ENCODE measurements at places on chromosomes 16 and 17.
A peak's percentile ranks its signal among the peaks of the same experiment; 100 is the strongest.

DNA sequence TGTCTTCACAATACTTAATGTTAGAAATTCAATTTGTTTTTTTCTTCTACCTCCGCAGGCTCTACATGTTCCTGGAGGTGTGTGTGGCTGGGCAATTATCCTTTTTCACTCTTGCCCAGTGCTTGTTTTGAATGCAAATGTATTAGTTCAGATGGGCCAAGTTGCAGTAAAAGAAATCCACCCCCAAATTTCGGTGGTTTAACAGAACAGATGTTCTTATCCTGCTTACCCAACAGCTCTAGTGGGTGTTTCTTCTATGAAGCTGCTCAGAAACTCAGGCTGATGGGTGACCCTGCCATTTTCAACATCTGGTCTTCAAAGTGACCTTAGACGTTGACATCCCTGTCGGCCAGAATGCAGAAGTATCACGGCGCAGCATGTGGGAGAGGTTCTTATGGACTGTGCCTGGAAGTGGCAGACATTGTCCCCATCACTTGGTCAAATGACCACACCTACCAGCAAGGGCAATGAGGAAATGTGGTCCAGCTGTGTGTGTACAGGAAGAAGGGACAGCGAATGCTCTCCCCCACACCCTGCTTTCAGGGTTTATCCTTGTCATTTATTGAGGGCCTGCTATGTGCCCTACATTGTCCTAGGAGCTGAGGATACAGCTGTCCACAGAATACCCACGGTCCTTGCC is 157.3 kb downstream of the CDH13 start:
- no peak for DNase-seq
- no peaks in the 10 kb centered on the region for H3K36me3 ChIP-seq
- no peak overlapping the region for H3K4me3 ChIP-seq
- H3K4me1 ChIP-seq: no peaks in the 10 kb centered on the region
- H3K27me3 ChIP-seq: peaks cover 4% of the 10 kb centered on the region

GRCh38 chr17:65220732-65221131 is 83.6 kb downstream of the RGS9 start:
- no peaks in the 10 kb centered on the region for H3K36me3 ChIP-seq
- no peak overlapping the region for H3K27ac ChIP-seq
- H3K27me3 ChIP-seq: no peaks in the 10 kb centered on the region
- no peak overlapping the region for H3K4me3 ChIP-seq
- no peaks in the 10 kb centered on the region for H3K4me1 ChIP-seq
- no peak for DNase-seq

DNA sequence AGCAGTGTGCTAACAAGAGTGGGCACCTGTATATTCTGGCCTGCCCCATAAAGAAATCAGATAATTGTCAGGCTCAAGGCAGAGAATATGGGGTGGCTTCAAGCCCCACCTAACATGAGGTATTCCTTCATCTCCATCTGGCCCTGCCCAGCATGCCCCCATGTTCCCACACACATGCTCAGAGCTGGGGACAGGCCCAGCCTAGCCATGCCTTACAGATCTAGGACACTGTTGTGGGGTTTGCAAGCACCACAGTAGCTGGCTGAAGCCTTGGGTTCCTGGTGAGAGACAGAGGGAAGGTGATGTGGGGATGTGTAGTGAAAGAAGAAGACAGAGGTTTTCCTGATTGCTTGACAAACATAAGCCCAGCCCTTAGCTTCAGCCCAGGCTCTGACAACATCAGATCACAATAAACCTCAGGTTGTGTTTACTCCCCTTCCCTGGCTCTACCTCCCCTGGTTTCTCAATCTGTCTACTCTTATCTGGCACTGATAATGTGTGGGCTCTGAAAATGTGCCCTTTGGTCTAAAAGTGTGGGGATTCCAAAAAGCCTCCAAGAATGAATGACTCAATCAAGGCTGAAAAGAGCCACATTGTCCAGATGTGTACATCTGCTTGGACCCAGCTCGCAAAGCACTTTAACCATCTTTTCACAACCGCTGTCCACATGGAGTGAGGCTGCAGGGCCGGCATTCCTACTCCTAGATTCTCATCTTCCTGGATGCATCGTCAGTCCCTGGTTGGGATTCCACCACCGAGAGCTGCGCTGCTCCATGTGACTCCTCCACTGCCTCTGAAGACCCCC is 34.4 kb downstream of the CDRT4 start:
- no peaks in the 10 kb centered on the region for H3K27me3 ChIP-seq
- H3K36me3 ChIP-seq: no peaks in the 10 kb centered on the region
- H3K4me1 ChIP-seq: peaks cover 13% of the 10 kb centered on the region
- no peak overlapping the region for H3K27ac ChIP-seq

DNA sequence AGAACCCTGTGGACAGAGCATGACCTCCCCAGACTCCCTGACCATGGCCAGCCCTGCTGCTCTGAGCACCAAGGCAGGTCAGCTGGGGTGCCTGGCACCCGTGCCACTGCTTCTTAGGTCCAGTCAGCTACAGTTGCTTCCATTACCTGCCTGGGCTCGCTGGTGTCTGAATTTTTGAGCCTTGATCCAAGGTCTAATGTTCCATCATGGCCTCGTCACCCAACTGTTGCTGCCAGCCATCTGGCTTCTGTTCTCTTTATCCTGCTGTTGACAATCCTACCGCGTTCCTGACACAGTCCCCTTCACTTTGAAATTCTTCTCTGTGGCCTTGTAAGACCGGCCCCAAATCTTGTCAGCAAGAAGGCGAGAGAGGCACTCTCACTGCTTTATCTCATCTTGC is 16.7 kb downstream of the GLYR1 start:
- no peaks in the 10 kb centered on the region for H3K27me3 ChIP-seq
- peaks cover 77% of the 10 kb centered on the region for H3K36me3 ChIP-seq
- DNase-seq: no peak
- H3K4me1 ChIP-seq: no peaks in the 10 kb centered on the region
- no peak overlapping the region for H3K27ac ChIP-seq

DNA sequence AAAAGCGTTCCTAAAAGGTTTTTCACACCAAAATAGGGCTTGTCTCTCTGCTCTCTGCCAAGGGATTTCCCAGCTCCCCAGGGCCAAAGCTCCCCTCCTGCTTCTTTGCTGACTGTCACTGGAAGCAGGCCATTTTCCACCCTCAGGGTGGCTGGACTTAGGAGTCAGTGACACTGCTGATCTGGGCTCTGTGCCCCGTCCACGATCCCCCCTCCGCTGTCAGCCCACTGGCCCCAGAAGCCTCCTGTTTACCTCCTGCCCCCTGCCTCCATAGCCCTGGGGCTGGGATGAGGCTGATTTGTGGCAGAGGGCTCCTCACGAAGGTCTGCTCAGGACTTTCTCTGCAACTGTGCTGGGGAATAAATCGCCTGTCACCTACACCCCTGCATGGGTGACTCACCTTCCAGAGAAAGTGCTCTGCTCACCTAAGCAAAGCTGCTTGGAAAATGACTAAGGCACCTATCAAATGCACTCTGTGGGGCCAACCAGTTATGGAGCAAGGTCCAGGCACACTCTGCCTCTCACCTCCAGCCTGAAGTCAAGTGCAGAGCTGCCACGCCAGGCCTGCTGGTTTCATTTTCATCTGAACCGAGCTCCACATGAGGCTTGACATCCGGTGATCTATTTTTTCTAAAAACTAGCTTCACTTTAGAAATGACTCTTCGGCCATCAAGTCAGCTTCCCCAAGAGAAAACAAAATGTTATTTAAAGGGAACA is 4.9 kb downstream of the MAP3K14 start:
- H3K4me1 ChIP-seq: peaks cover 83% of the 10 kb centered on the region
- peak; percentile 64 for DNase-seq
- peak overlapping the region; percentile 29 for H3K4me3 ChIP-seq
- no peaks in the 10 kb centered on the region for H3K27me3 ChIP-seq

- no peak for DNase-seq
- H3K27me3 ChIP-seq: no peaks in the 10 kb centered on the region
- H3K4me3 ChIP-seq: no peak overlapping the region
- H3K36me3 ChIP-seq: peaks cover 10% of the 10 kb centered on the region
- peaks cover 30% of the 10 kb centered on the region for H3K4me1 ChIP-seq
Observed at GRCh38 chr17:80863626-80864025, 128.0 kb upstream of the CHMP6 start.

DNA sequence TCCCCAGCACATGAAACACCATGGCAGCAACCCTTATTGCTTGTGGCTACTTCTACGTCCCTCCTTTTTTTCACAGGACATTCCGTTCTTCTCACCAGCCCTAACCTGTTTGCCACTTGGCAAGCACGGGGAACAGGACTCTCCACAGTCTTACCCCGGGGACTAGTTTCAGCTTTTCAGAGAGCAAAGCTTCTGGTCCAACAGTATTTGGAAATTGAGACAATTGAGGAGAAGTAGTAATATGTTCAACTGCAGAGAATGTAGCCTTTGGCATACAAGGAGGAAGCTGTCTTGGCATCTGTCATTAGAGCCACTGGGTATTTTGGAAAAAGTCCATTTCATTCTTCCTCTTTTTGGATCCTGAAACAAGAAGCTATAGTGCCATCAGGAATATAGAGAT is 65.7 kb downstream of the MAP2K6 start:
- no peaks in the 10 kb centered on the region for H3K27me3 ChIP-seq
- no peaks in the 10 kb centered on the region for H3K36me3 ChIP-seq
- DNase-seq: no peak
- H3K27ac ChIP-seq: no peak overlapping the region
- no peak overlapping the region for H3K4me3 ChIP-seq

DNA sequence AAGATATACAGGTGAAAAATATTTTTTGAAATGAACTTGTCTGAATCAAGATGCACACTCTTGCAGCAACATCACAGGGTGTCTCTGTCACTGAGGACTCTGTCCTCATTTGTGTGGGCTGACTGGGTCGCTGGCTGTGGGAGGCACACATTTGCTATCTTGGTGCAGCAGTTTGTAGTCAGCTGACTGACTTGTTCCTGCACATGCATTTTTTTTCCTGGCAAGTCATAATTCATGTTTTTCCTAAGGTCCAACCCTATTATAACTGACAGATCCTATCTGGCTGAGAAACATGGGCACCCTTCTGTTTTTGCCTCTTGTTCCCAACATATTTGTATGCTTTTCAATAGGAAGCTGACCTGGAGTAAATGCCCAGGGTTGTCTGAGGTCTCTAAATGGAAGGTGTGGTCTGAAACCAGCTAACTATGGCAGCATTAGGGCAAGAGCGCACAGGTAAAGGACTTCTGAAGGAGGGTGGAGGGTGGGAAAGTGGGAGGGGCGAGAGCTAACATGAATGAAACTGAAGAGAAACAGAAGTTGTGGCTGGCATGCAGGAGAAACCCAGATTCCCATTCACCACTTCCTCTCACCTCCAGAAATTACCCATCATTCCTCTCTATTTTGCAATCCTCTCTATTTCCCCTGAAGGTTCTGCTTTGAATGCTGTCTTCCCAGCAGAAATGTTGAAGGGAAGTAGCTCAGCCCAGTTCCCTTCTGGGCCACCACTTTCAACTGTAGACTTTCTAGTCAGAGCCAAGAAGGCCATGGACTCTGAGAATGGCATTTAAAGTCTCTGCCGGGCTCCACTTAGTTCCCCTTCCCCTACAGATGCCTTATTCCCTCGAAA is 166.1 kb downstream of the PRKCA start:
- no peaks in the 10 kb centered on the region for H3K27me3 ChIP-seq
- no peak for DNase-seq
- peaks cover 19% of the 10 kb centered on the region for H3K4me1 ChIP-seq
- no peaks in the 10 kb centered on the region for H3K36me3 ChIP-seq
- no peak overlapping the region for H3K4me3 ChIP-seq
- no peak overlapping the region for H3K27ac ChIP-seq

GRCh38 chr17:34917381-34917780 is 43.9 kb downstream of the CCT6B start:
- DNase-seq: no peak
- H3K27me3 ChIP-seq: no peaks in the 10 kb centered on the region
- no peak overlapping the region for H3K4me3 ChIP-seq

DNA sequence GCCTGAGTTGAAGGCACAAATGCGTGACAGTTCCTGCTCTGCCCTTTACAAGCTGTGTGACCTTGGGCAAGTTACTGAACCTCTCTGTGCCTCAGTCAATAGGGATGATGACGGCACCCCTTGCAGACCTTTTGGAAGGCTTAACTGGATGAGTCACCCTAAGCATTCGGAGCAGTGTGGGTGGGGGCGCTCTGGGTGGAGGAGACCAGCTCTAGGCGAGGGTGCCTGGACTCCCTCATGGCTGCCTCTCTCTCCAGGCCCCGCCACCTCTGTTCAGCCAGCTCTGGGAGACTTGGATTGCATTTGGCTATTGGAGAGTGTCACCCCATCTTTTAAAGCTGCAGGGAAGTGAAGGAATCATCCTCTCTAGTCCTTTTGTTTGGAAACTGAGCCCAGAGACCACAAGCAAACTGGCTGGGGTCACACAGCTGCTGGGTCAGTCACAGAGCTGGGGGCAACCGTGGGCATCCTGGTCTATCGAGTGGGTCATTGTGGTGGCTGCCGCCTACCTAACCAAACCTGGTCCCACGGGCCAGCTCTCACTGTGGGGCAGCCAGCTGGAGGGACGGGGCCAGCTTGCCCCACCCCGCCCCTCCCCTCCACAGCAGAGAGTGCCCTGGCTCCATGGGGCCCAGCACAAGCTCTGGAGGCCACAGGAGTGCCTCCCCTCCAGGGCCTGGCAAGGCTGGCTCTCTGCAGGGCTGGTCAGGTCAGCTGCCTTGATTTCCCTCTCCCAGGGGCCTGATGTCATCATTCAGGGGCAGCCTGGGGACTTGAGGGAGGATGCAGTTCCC is 20.2 kb upstream of the GSE1 start:
- H3K27ac ChIP-seq: no peak overlapping the region
- no peak for DNase-seq
- H3K27me3 ChIP-seq: no peaks in the 10 kb centered on the region
- no peaks in the 10 kb centered on the region for H3K4me1 ChIP-seq

DNA sequence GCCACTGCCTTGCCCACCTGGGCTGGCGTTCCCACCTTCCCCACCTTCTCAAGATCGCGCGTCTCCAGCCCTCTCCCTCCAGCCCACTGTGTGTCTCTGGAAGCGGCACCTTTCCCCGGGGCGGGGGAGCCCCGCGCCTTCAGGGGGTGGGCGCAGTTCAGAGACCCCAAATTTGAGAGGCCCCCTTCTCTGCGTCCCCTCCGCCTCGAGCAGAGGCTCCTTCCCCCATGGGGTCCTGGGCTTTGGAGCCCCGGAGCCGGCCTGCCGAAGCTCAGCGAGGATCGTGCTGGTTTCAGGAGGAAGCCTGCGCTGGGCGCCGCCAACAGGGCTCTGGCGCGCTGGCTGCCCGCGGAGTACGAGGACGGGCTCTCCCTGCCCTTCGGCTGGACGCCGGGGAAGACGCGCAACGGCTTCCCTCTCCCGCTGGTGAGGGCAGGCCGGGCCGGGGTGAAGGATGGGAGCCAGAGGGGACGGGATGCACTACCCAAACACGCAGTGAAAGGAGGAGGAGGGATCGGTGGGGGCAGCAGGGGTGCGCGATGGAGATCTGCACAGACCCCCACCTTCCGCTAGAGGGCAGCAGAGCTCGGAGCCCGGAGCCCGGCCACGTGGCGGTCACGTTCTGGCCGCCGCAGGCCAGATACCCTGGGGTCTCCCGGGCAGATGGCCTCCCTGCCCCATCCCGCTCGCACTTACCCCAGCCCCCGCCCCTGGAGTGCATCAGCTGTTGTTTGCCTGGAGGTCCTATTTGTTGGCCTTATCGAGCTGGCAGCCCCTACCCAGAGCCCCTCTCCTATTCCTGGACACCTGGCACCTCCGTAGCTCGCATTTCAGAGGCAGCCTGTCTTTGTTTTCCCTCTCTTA is 11.1 kb downstream of the LPO start:
- DNase-seq: peak; percentile 73
- H3K27me3 ChIP-seq: peaks cover 5% of the 10 kb centered on the region
- no peak overlapping the region for H3K27ac ChIP-seq
- H3K4me3 ChIP-seq: peak overlapping the region; percentile 56
- H3K36me3 ChIP-seq: no peaks in the 10 kb centered on the region

GRCh38 chr17:29595107-29595942 is 2.4 kb downstream of the ANKRD13B start:
- no peak overlapping the region for H3K4me3 ChIP-seq
- H3K27me3 ChIP-seq: no peaks in the 10 kb centered on the region
- DNase-seq: no peak
- H3K36me3 ChIP-seq: no peaks in the 10 kb centered on the region

- no peak for DNase-seq
- no peaks in the 10 kb centered on the region for H3K4me1 ChIP-seq
- H3K36me3 ChIP-seq: no peaks in the 10 kb centered on the region
Observed at GRCh38 chr17:60846175-60846574, 168.5 kb downstream of the BCAS3 start.

Data from CD4-positive, alpha-beta T cell (primary cell).